Iris pigment epithelial cell (primary cell): ENCODE measurements at places on chromosomes 12 and 14.
A peak's percentile ranks its signal among the peaks of the same experiment; 100 is the strongest.

DNA sequence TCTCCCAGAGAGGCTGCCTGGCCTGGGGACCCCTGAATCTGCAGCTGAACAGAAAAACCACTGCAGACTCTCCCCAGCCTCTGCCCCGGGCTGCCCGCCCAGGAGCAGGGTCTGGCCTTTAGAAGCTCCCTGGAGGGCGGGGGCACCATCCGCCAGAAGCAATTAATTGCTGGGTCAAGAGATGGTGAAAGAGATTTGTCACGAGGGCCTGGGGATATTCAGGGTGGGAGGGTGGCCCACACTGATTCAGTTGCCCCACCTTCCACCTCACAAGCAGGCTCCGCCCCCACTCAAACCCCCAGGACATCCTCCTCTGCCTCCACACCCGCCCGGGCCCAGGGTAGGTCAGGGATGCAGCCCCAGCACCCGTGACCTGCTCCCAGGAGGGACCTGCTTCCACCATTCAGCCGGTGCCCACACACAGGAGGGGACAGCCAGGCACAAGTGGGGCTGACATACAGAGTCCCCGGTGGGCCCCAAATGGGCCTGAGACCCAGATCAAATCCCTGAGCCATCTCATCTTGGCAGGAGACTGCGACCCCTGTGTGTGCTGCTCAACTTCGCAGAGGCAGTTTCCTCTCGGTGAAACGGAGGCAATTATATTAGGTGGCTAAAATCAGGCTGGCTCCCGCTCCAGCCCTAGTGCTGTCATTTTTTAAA, 23.0 kb downstream of the NCOR2 start:
- no peak for DNase-seq

GRCh38 chr12:63151623-63152320, 771 bp upstream of the AVPR1A start:
- peak; percentile 59 for DNase-seq

DNA sequence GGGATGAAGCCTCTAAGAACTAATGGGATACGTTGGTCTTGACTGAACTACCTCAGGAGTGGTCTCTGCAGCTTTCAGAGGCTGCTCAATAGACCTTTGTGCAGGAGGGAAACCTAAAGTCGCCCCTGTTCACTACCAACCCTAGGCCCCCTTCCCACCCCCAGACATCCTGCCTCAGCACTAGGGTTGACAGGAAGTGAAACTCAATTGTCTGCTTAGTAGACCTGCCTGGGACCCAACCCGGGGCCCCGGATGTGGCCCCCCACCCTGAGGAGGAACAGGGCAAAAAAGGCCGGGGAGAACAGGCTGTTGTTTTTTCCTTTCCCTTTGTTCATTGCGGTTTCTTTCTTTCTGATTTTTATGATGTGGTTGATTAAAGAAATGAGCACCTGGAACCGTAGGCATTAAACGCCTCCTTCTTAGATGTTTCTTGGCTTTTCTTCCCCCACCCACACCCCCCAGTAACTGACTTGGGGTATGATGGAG, 1.6 kb upstream of the DGKA start:
- DNase-seq: no peak

DNA sequence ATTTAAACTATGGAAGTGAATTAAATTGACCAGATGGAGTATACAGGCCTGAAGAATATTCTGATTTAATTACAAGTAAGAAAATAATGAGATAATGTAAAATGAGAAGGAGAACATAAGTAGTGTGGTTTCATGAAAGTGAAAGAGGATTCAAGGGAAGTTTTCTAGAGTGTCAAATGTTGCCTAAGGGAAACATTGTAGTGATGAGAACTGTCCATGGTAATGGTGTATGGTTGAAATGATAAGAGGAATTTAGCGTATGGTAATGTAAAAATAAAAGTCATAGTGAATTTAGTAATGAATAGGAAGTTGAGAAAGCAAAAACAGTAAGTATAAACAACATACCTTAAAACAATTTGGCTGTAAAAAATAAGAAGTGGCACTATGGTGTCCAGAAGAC, 1954.6 kb upstream of the FLRT2 start:
- peak; percentile 31 for DNase-seq

DNA sequence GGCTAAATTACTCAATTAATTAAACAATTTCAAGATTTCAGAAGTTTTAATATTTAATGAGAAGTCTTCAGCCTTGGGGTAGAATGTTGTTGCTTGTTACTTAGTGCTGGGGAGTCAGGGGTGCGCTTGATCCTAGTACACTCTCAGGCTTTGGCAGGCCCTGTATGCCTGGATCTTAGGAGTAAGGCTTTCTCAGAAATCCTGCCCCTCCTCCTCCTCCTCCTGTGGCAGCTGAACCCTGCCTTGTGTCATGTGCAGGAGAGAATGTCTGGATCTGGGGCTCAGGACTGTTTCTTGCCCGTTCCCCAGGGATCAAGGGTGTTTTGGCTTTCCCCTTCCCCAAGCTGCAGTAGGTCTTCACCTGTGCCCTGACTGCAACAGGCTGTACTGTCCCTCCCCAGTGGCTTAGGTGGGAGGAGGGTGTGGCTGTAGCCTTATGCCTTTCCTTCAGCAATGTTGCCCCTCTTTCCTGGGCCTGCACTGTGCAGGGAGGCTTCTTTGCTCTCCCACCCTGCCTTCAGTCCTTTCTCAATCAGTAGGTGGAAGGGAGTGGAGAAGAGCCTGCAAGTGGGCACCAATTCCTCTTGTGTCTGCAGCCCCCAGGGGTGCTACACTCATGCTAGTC, 108.2 kb downstream of the SLC38A6 start:
- no peak for DNase-seq

DNA sequence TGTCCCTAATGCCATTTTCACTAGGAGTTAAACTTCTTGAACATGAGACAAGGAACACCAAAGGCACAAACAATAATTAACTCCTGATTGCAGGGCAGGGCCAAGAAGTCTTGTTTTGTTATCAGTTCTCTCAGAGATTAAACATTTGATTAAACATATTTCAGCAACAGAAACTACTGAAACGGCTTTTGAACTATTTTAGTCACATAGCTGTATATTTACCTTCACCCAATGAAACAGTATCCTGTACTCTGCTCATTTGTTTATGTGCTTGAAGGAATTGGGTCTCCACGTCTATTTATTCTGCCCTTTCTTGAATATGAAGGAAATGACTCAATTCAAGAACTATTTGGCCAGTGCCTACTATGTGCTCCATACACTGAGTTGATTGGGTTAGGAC, 51.3 kb upstream of the PTCSC3 start:
- DNase-seq: peak; percentile 67

DNA sequence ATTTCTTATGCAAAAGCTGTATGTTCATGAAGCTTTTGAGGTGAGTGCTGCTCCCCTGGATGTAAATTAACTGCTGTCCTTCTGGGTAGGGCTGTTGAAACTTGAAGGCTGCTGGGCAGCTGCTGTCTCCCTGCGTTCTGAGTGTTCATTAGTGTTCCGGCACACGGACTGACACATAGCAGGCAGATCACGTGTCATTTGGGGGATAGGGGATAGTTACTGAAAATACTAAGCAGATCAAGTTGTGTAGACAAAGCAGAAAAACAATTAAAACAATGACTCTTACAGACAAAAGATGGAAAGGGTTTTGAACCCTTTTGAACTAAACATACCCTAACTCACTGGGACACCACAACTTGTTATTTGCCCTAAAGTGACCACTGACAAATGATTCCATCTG, 82.5 kb downstream of the PRICKLE1 start:
- DNase-seq: no peak

GRCh38 chr12:107448198-107448597, 237.4 kb upstream of the PWP1 start:
- DNase-seq: peak; percentile 16

- no peak for DNase-seq
Observed at GRCh38 chr14:103763730-103764488, 48.3 kb downstream of the ZFYVE21 start.

DNA sequence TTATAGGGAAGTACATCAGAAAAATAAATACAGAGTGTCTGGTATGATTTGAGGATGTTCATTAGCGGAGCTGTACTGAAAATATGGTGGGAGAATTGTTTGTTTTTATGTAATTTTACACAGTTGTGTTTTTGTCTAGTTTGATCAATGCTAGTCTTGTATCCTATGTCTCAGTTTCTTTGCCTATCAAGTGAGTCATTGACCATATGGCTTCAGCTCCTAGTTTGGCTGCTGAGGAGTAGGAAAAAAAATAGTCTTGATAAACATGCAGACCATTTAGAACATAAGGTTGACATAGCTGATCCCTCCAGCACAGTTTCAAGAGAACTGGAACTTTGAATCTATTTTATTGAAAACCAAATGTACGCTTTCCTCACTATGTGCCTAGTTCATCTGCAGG, 1292.1 kb upstream of the FLRT2 start:
- peak; percentile 46 for DNase-seq

DNA sequence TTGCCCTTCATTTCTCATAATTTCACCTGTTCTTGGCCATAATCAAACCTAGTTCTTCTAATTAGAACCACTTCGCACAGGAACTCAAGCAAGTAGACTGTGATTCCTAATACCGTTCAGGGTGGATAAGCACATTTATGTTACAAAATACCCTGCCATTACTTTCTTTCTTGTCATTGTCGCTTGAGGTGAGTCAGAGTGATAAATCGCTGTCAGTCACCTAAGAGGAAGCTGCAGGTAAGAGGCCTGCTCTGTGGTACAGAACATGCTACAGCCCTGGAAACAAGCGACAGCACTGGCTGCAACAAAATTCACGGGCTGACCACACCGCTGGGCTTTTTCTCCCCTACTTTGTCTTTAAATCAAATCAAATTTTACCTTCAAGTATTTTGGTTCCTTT, 218.2 kb downstream of the ANO6 start:
- DNase-seq: no peak

DNA sequence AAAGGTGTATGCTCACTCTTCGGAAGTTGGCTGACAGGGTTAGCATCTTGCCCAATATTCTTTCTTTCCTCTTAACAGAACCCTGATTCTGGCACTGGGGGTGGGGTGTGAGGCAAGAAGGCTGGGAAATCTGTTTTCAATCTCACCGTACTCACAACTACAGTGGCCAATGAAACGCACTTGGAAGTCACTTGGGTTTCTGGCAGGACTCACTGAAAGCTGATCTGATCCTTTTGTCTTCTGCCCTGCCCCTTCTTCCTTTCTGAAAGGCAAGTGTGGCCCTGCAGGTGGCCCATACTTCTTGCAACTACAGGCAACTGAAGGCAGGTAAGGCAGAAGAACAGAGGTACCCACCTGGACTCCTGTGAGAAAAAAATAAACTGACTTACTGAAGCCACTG, 106.9 kb downstream of the STXBP6 start:
- peak; percentile 14 for DNase-seq

GRCh38 chr14:85617791-85618190, 87.8 kb downstream of the FLRT2 start:
- no peak for DNase-seq

GRCh38 chr12:3379079-3379478, 111.9 kb upstream of the PRMT8 start:
- no peak for DNase-seq

DNA sequence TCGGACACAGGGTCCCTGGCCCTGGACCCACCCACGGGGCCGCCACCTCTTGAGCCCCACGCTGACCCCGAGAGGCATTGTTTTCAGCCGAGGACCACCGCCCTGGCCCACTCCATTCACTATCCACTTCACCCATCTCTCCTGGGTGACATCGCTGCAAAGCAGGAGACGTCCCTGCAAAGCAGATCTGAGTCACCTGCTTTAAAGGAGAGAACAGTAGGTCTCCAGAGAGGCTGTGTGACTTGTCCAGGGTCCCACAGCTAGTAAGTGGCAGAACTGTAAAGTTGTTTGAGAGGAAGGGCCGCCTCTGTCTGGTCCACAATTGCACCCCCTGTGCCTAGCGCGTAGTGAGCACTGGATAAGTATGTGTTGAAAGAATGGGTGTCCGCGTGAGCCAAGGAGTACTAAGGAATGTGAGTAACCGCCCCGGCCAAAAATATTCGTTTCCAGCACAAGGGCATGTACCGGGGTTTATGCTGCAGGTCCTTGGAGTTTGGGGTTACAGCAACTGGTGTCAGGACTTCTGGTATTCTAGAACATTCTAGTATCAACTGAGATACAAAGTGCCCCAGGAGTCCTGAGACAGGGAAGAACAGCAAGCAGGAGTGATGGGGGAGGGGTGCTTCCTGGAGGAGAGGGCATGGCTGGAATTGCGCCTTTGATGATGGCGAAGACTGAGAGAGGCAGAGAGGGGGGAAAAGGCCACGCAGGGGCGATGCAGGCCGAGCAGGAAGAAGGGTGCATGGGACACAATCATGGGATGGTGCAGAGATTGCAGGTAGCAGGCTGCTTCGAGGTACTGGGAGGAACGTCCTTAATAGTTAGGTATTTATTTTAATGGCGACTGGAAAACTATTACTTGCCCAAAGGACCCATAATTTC, 91.1 kb downstream of the SCARB1 start:
- no peak for DNase-seq

GRCh38 chr14:25944020-25944419, 653.8 kb downstream of the NOVA1 start:
- no peak for DNase-seq
